ENCODE measurements at places on chromosomes 13 and 19.

DNA sequence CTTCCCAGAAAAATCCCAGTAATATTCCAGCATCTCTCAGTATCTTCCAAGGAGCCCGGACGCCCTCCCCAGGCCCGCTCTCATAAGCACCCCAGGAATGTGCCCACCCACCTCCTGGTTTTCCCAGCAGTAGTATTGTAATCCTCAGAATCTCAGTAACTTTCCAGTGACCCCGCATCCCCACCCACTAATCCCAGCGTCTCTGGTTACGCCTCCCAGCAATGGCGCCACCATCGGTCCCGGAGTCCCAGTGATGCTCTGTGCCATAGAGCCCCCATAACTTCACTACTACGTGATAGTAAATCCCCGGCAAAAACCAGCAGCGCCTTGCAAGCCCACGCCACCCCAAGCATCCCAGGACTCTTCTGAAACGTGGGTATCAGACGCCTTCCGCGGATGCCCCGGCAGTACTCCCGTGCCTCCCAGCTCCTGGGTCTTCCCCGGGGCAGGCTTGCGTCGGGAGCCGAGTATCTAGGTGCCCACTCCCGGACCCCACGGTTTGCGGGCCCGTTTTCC, 928 bp upstream of the PNPLA6 start:
- DNase-seq, result no peak

DNA sequence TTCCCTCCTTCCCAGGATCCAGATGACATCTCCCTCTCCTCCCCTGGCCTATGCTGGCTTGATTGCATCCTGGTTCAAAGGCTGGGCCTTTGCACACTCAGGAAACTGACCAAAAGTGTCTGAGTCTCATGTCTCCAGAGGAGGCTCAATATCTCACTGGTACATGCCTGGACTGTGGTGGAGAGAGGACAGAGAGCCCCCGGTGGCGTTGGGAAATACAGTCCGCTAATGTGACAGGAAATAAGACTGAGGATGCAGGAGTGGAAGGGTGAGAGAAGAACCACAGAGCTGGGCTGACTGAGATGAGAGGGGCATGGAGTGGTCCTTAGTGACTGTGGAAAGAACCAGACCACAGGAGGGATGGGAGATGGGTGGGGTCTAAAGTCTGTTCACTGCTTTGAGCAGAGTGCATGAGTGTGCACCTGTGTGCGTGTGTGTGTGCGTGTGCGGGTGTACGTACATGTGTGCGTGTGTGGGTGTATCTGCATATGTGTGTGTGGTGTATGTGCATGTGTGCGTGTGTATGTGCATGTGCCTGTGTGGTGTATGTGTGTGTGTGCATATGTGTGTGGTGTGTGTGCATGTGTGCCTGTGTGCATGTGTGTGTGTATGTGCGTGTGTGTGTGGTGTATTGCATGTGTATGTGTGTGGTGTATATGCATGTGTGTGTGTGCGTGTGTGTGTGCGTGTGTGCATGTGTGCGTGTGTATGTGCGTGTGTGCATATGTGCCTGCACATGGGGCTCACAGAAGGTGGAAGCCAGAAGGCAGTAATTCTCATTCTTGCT, 1.9 kb downstream of the SIGLEC5 start:
- no peak for DNase-seq

DNA sequence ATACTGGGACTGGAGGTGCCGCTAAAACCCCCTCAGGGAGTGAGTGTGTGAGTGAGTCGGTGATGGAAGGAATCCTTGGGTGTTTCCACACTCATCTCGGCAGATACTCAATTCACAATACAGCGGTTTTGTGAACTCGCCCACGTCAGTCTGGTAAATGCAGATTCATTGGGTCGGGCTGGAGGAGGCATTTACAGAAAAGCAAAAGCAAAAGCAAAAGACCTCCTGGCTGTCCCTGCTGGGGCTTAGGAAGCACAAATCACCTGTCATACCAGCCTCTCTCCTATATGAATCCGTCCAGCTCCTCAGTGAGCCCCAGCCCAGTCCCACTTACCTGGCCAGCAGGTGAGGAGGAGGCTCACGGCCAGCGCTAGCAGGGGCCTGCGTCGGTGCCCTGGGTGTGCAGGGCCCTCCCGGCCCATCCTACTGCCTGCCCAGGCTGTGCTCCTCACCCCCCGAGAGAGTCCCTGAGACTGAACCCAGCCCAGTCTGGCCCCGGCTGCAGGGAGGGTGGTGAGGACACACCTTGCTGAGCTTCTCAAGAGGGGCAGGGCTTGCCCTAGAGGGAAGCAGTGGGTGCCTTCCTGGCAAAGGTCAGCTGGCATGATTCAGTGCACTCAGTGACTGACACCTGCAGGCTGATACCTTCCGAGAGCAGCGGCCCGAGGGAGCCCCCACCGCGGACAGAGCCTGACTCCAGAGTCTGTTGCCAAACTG, at the start of gene MUC16:
MUC16 (minus strand) TSS at position 475 of the 717 bp plus-strand sequence.
- no peak for DNase-seq

DNA sequence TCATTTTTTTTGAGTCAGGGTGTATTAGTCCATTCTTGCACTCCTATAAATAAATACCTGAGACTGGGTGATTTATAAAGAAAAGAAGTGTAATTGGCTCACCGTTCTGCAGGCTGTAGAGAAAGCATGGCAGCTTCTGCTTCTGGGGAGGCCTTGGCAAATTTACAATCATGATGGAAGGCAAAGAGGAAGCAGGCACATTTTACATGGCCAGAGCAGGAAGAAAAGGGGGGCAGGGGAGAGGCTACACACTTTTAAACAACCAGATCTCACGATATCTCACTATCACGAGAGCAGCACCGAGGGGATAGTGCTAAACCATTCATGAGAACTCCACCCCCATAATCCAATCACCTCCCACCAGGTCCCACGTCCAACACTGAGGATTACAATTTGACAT, 44.5 kb upstream of the MIR17HG start:
- DNase-seq, result no peak

DNA sequence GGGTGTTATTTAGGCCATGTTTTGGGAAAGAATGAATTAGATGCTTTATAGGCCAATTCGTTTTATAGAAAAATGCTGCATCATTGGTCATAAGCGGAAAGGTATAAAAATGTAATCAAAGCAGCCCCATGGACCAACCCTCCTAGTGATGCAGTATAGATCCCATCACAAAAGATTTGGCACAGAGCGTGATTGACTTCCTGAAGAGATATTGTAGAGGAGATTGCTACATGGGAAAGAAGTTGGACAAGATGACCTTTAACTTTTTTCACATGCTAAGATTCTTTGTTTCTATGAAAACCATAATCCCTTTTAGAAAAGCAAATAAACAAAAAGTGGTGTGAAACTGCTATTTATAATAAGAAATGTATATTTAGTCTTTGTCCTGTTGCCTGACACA, 136.5 kb upstream of the FNDC3A start:
- no peak for DNase-seq

DNA sequence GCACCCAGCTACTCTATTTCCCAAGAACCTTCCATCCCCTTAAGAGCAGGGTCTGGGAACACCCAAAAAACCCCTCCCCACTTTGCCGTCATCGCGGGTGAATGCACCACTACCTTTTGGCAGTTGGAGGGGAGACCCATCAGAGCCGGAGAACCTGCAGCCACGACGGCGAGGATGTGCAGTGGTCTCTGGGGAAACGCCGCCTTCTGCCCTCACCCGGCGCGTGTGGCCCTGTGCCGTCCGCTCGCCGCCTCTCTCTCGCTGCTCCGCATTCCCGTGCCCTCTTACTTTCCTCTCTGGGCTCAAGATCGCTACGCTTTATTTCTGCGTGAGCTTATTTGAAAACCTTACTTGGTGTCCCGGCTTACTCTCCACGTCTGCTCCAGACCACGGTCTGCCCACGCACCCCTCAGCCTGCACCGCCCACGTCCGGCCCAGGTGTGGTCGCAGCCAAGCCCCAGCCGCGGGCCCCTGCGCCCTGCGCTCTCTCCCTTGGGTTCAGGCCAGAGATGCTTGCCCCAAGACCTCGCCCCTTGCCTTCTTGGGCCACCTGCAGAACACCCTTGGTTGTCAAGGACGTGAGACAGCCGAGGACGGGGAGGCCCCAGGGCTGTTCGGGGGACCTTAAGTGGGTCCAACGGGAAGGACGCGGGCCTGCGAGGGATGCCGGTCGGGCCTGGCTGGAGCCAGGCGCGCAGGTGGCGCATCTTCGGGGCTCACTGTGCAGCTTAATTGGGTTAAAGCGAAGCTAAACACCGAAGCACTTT, 2.0 kb upstream of the MAB21L1 start:
- no peak for DNase-seq

DNA sequence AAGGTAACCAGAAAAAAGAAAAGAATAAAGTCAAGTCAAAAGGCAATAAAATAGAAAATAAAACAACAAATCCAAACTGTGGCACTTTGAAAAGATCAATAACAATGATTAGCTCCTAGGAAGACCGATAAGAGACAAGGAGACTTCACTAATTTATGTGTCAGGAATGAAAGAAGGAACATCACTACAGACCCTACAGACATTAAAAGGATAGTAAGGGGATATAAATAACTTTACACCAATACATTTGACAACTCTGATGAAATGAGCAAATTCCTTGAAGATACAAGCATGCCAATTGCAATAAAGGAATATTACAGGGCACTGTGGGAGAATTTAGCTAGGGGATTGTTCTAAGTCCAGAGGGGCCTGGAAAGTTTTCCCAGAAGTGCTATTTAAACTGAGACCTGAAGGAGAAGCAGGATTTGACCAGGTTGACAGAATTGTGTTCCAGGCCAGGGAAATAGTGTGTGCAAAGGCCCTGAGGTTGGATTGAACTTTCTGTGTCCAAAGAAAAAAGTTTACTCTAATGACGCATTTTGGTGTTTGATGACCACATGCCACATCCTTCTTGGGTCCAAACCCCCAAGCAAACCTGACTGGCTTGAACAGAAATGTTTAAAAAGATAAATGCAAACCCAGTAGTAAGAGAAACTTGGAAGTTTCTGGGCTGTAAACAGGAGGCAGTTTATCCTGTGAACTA, 1.6 kb upstream of the C19orf38 start:
- DNase-seq, result no peak

GRCh38 chr13:113552079-113552478, 32.5 kb upstream of the TFDP1 start:
- no peak for DNase-seq

DNA sequence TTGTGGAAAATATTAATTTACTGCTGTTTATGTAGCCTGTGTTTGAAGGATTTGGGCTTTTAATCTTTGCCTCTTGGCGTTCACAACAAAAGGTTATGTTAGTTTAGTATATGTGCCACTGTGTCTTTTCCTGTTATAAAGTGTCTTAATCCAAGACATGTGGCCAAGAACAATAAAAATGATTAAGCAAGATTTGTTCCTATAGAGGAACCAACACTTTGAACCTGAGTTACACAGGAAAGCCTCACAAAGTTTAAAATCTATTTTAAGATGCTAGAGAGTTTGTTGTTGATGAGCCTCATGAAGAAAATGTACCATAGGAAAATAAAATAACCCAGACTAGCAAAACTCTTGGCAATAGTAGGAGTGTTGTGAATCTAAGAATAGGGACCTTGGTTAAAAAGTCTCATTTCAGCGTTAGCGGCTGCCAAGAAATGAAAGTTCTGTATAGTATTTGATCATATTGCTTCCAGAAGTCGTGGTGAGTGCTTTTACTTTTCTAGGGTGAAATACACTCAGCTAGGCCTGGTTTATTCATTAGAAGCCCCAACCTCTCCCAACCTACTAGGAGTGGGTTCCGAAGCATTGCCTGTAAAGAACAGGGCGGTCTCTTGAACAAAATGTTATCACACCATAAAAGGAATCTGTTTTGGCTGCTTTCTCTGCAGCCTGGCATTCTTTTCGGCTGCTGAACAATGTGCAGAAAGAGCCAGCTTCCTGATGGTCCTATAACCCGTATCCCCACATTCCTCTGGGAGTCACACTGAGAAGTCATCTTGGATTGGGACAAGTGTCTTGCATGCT, 102.6 kb downstream of the LRCH1 start:
- DNase-seq, result no peak

DNA sequence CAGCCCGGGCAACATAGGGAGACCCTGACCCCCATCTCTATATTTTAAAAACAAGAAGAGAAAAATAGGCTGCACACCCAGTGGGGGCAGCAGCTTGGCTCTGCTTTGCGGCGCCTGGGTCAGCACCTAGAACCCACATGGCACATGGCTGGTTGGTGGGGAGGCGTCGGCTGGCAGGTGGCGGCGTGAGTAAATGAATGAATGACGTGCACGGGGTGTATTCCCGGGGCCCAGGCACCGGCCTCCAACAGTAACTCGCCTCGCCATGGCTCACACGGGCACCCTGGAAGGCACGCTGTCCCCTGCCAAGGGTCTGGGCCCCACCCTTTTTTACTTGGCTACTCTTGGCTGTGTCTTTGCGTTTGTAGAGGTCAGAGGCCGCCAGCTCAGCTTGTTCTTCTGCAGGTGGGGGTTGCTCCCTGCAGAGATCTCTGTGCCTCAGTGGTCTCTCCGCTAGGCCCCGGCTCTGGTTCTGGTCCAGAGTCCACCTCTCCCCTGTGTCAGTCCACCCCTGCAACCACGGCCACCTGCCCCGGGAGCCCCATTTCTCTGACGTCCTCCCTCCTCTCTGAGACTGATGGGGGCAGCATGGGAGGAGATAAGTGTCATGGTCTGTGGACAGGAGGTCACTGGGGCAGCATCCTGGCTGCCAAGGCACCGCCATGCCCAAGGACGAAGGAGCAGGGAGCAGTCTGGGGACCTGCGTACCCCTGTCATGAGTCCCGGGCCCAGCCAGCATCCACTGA, 5.6 kb downstream of the FZR1 start:
- DNase-seq, result no peak

GRCh38 chr13:95231393-95231792, 69.9 kb downstream of the ABCC4 start:
- no peak for DNase-seq

DNA sequence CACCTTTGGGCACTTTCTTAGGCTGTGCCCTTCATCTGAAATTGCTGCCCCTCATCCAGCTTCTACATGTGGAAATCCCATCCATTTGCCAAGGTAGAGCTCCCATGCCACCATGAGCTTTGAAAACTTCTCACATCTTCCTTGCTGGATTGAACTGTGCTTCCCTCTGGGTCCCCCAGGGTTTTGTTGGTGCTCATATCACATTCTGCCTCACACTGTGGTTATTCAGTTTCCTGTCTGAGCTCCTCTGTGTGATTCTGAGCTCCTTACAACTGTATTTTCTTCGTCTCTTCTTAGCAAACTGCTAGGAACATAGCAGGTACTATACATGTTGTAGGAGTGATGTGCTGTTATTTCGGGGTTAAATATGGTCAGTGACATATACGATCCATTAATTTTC, 74.9 kb upstream of the KL start:
- DNase-seq, result no peak

DNA sequence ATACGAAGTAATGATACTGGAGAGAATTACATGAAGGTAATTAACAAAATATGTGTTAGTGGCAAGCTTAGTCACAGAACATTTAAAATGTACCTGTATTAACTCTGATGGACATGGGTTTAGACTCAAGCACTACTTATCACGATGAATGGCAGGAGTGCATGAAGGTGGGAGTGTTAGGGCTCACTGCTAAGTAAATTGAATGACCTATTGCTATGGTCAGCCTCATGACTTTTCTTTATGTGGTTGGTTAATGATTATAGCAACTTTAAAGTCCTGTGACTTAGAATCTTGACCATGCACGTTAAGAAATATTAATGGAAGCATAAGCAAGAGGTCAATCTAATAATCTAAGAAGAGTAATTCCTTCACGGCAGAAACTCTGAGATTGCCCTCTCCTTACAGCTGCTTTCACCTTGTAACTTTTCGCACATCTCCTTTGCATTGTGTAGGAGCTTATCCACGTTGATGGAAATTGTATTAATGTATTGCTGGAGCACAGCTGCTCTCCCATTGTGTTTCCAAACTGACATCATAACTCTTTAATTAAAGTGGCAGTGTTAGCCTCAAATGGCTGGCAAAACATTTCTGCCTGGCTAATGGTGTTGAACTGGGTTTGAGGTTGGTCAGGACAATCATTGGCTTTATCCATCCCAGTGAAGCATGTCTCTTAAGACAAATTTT, 114.5 kb downstream of the RXFP2 start:
- DNase-seq, result no peak

- no peak for DNase-seq
Measured at GRCh38 chr19:35269438-35270117, 816 bp downstream of the USF2 start.

All from epithelial cell of proximal tubule (primary cell).